ENCODE measurements at places on chromosomes 1 and 21. TPM values are rescaled to one million over a fixed set of nuclear protein-coding genes. Genes with fewer than 3 reads are reported as not detected.

The OR2T33 gene
- total RNA-seq: not detected

The C1orf185 gene
- not detected for total RNA-seq

DNA sequence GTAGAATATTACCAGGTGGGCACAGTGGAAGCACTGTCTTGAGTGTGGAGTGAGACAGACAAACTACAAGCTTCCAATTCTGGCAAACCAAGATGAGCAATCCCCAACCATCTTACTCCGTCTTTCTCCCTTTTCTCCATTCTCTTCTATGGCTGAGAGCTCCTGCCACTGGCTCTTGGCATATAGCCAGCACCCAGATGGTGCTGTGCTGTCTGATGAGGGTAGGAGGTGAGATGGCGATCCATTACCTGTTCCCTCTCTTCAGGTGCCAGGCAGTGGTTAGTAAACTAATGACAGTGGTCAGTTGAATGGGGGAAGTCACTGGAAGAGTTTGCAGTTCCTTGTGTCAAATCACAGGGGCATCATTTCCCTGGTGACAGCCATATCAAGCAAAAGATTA, 108.4 kb downstream of the FNBP1L start:
- no peak for DNase-seq
- H3K27ac ChIP-seq: no peak overlapping the region
- H3K4me1 ChIP-seq: peaks cover 33% of the 10 kb centered on the region

GRCh38 chr1:179126338-179127060, 44.6 kb downstream of the TOR3A start:
- H3K4me3 ChIP-seq: no peak overlapping the region
- no peaks in the 10 kb centered on the region for H3K4me1 ChIP-seq
- H3K36me3 ChIP-seq: peaks cover 18% of the 10 kb centered on the region

GRCh38 chr1:89489047-89489729, 35.4 kb upstream of the LRRC8B start:
- no peak overlapping the region for H3K4me3 ChIP-seq
- no peak for DNase-seq
- H3K27me3 ChIP-seq: no peaks in the 10 kb centered on the region
- no peaks in the 10 kb centered on the region for H3K4me1 ChIP-seq
- H3K36me3 ChIP-seq: no peaks in the 10 kb centered on the region
- H3K27ac ChIP-seq: no peak overlapping the region

DNA sequence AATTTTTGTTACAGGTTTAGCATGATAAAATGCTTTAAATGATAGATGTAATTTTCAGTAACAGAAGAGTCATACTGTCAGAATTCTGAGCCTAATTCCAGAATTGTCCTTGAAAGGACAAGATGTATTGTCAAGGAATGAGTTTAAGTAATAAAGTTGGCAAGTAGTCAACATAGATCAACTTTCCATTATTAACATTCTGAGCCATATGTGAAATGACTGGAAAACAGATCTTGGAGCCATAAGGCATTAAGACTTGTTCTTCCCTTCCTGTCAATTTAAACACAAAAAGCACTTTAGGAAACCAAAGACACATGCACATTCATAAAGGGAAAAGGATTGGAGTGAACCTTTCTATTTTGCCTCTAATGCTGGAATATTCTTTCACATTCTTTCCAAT, 107.0 kb downstream of the ODF2L start:
- H3K36me3 ChIP-seq: no peaks in the 10 kb centered on the region
- H3K27me3 ChIP-seq: no peaks in the 10 kb centered on the region
- H3K27ac ChIP-seq: no peak overlapping the region
- H3K4me3 ChIP-seq: no peak overlapping the region
- no peak for DNase-seq

GRCh38 chr1:109271458-109271857, 11.5 kb downstream of the PSRC1 start:
- no peak for DNase-seq
- peaks cover 50% of the 10 kb centered on the region for H3K4me1 ChIP-seq
- H3K27me3 ChIP-seq: no peaks in the 10 kb centered on the region
- no peak overlapping the region for H3K27ac ChIP-seq
- no peak overlapping the region for H3K4me3 ChIP-seq

GRCh38 chr1:170114906-170115305, 30.9 kb upstream of the NTMT2 start:
- no peaks in the 10 kb centered on the region for H3K36me3 ChIP-seq
- no peaks in the 10 kb centered on the region for H3K27me3 ChIP-seq

Measured in SJCRH30 (cell line).